GM03348 (cell line): ENCODE measurements at places on chromosomes 7 and 10.

- no peak for DNase-seq
These were observed 28.1 kb downstream of the SLIT1 start for GRCh38 chr10:97157578-97158095.

DNA sequence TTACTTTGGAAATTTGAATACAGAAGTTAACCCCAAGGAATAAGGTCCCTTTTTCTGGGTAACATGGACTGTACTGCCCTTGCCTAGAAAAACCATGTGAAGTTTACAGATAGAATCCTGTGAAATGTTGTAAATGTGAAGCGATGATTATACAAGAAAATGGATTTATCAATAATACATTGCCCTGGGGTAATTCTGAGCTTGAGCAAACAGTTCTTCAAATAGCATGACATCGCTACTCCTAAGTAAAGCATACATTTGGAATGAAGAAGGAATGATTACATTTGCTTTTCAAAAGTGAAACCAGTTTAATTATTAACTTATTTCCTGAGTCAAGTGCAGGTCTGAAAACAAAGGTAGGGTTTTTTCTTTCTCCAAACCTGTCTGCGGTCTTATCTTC is 43.3 kb upstream of the FZD8 start:
- DNase-seq: no peak

DNA sequence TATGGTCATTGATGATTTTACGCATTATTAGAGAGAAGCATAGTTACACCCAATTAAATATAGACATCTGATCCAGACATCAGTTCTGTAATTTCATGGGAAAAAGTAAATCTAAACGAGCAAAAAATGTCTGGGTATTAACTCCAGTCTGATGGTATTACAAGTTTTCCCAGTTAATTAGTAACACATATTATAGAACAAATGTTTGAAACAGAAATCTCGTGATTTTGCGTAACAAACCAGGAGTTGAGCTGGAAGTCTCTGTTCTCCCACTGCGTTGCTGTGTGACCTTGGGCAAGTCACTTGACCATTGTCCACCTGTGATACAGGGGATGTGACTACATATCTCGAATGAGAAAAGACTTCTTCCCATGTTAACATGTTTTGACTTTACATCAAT is 43.3 kb downstream of the RBM20 start:
- no peak for DNase-seq

GRCh38 chr10:5046410-5046809 is 42.8 kb upstream of the AKR1C2 start:
- no peak for DNase-seq

DNA sequence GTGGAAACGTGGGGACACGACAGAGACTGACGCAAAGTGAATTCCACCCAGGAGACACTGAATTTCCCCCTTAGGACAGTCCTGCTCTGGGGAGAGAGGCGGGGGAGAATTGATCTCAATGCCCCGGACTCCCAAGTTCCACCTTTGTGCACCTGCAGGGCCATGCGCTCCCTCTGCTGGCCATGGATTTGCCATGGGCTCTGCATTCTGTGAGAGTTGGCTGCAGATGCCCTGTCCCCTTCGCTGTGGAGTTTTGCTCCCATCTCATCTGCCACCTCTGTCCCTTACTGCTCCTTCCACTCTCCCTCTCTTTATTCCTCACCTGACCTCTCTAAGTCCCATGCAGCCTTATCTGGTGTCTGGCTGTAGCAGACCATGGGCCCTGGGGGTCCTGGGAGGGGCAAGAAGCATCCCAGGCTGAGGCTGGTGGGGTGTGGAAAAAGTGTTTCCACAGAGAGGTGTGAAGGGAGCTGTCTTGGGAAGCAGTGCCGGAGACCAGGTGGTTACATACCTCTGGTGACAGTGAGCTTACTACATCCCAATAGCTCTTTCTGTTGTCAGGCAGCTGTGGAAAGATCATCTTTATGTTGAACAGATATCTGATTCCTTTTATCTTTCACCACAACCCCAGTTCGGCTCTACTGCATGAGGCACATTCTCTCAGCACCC is 14.3 kb downstream of the GHRHR start:
- DNase-seq: no peak

DNA sequence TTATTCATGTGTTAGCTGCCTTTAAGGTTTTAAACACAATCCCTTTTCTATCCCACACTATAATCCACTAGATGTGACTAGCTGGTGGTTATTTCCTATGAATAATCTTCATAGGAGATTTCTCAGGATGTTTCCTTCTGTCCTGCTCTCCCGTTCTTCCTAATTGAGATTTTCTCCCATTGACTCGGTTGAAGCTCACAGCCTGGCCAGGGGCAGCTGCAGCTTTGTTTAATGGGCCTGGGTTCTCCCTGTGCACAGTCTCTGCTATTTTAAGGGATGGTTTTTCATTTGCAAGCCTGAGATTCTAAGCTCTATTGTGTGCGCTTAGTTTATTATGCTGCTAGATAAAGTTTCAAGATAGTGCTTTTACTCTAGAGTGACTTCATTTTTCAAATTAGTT is 283.4 kb upstream of the AOAH start:
- DNase-seq: no peak

GRCh38 chr10:132793871-132794849 is 8.2 kb upstream of the NKX6-2 start:
- DNase-seq: peak; percentile 53

GRCh38 chr7:66904063-66904593 is 16.9 kb upstream of the TMEM248 start:
- no peak for DNase-seq

DNA sequence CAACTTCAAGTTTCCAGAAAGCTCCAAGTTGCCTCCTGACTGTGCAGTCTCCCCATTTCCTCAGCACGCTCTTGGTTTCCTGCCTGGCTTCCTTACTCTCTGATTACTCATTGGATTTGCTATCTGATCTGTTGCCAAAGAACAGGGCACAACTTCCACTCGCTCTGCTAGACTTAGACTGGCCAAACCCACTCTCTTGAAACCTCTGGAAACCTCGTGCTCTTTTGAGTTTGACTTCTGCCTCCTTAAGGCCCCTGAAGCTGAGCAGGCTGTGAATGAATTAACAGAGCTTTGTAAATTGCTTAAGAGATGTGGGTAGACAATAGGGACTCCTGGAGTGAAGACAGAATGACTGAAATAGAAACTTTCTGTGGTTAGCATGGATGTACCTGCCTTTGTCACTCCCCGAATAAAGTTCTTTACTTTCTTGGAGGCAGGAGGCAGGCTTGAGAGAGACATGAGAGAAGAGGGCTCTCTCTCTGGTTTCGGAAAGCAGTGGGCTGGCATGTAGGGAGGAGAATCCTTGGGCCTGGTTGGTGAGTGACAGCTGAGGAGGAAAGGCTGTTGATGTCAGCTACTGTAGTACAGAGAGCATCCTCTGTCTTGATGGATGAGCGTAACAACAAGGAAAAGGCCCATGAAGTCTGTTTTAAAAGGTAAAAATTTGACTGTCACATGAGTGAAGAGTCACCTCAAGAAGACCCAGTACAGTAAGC is 70.8 kb downstream of the CHN2 start:
- peak; percentile 37 for DNase-seq

DNA sequence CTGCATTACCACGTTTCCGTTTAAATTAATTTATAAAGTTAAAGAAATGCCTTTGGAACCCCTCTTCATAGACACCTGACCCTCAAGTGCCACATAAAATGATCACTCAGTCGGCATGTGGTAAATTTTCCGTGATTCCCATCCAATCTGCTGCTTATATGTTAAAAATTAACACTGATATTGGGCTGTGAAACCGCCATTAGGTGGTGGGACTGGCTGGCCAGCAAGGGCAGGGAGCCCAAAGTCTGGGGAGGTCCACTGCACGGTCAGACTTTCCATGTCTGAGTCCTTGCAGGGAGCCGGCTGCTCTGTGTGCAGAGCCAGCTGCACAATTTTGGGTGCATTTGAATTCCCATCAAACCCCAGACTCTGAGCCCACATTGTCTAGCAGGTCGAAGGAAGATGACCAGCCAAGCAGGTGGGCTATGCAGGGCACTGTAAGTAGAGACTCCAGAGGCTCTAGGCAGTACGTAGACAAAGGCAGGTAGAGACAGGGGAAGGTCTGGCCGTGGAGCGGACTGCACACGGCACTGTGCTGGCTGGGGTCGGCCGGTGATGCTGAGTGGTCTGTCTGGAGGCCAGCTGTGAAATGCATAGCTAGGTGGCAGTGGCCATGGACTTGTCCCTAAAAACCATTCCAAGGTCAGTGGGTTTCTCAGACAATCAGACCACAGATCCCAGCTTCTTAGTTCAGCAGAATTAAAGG is 122.9 kb downstream of the SH3PXD2A start:
- no peak for DNase-seq

DNA sequence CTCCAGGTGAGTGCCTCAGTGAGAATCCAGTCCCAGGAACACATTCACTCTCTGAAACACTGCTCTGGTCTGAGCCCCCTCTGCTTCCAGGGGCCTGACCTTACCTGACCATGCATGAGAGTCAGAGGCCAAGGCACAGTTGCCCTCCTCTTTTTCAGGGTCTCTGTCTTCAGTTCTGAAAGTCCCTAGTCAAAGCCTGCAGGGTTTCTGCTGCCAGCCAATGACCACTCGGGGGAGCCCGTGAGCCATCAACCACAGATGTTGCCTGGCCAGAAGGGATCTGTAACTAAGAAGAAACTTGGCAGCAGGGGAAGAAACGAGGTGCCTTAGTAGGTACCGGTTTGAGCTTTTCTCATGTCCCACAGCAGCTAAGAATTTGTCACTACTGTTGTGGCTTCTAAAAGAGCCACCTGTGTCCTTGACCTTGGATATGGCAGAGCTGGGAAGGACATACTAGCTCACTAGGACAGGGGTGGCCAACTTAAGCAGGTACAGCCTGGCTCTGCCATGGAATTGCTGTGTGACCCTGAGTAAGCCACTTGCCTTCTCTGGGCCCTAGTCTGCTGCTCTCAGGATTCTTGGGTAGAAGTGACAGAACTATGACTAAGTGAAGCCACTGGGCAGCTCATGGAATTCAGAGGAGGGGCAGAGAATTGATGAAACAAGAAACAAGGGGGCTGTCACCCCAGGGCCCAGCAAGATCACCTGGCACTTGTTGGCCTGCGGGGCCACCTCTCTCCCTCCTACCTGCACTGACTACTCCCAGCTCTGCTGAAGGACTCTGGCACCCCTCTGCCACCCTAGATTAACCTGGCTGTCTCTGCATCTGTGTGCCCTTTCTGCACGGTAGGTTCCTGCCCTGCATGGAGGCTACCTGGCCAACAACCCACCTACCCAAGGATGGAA is 83.8 kb upstream of the GPR26 start:
- peak; percentile 89 for DNase-seq

- no peak for DNase-seq
These were observed 25.2 kb downstream of the DIP2C start for GRCh38 chr10:664301-664700.

- no peak for DNase-seq
These were observed 183.6 kb upstream of the NFE2L3 start for GRCh38 chr7:25968205-25968993.

DNA sequence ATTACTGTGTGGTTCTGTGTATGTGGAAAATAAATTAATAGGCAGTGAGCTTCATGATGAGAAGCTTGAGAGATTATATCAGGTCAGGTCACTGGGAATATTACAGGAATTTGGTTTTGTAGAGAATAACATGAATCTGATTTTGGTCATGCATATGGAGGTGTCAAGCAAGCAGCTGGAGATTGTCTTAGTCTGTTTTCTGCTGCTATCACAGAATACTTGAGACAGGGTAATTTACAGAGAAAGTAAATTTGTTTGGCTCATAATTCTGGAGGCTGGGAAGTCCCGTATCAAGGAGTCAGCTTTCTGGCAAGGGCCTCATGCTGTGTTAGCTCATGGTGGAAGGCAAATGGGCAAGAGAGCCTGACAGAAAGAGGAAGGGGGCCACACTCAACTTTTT is 120.7 kb upstream of the FAM3C start:
- DNase-seq: no peak

DNA sequence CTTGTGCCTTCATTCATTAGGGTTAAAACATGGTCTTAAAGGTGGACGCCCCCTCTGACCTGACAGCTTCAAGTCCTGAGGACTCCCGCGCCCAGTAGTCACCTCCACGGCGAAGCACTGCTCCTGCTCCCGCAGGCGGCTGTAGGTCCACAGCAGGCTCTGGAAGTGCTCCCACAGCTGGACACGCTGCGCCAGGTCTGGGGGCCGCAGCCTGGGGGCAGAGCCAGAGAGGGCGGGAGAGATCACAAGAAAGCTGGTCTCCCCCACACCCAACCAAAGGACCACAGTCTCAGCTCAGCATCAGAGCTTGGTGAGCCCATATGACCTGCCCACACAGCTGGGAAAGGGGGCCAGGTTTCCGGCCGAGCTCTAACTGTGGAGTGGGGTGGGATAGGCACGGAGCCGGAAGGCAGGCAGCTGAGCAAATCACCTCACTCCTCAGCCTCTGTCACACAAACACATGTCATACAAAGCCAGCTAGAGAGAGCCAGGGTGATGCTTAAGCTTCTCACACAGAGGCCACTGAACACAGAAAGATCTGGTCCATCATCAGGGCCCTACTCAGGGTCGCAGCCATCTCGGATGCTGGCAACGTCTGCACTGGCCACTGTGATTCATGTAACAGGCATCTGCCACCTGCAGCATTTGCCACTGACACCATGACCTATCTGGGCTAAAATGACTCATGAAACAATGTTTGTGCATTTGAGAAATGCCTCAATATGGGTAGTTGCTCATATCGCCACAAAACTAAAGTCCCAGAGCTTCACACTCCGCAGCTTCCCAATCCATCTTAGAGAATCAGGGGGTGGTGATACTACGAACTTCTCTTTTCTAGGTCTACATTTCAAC is 12.6 kb downstream of the HPS1 start:
- no peak for DNase-seq
